ENCODE measurements at places on chromosomes 3 and 15.

- DNase-seq: no peak
Observed at GRCh38 chr15:58552505-58553364, 120.9 kb downstream of the LIPC start.

DNA sequence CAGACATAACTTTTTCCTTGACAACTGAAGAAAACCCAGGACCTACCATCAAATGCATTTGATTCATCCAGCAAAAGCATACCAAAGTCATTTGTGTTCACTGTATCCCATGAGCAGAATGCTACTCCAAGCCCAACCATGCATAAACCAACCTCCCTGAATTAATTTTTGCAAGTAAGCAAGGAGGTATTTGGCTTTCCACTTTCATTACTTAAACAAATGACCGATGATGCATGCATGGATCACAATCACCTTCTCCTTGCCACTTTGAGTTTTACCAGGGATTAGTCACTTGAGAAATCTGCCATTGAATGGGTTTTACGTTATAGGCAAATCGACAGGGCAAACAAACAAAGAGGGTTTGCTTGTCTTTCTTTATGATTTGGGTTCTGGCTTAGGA is 214.8 kb downstream of the FMN1 start:
- DNase-seq: no peak

- DNase-seq: peak; percentile 49
Observed at GRCh38 chr3:52277071-52277964, 1.1 kb downstream of the WDR82 start.

DNA sequence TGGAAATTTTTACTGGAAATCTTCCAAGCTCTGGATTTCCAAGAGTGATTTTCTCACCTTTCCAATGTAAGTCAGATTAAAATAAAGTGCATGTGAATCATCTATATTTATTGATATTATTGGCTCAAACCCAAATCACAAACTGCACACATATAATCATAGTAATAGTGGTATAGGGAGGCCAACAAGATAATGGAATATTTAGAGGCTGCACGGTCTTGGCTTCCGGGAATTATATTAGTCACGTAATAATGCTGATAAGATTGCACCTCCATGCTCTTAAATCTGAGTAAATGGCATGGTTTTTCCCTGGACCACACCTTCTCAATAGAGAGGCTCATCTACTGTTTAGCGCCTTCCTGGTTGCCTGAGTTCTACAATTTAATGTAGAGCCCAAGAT is 567.1 kb upstream of the NR2F2 start:
- DNase-seq: no peak

GRCh38 chr3:112469671-112470070 is 29.6 kb downstream of the BTLA start:
- DNase-seq: no peak

GRCh38 chr3:32596909-32597369 is 26.3 kb upstream of the DYNC1LI1 start:
- DNase-seq: no peak

- DNase-seq: no peak
Observed at GRCh38 chr3:62554264-62554799, 181.0 kb upstream of the FEZF2 start.

DNA sequence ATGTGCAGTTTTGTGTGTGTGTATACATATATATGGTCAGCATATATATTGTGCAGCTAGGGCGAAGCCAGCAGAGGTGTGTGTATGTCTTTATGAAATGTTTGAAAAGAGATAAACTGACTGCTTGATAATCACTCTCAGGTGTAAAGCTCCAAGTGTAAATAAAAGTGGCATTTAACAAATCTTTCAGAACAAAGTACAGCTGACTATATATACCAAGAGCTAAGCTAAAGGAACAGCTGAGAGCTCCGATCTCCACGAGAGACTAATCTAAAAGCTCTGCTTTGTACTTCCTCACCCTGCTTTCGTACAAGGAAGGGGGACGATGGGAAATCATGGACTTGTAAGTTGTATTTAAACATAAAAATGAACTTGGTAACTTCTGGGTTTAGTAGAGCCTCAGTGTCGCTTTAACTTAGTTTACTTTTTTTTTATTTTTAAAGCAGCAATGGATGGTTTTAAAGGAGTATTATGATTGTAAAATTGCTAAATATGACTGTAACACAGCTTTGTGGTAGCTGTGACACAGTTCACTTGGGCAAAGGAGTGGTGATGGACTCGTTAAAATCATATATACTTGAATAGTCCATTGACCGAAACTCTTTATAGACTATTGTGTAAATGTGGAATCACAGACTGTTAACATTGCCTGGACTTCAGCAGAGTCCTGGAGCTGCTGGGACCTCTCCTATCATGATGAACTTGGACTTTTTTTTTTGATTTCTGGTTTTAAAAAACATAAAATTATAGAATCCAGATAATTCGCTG is 11.4 kb upstream of the ITPKA start:
- no peak for DNase-seq

DNA sequence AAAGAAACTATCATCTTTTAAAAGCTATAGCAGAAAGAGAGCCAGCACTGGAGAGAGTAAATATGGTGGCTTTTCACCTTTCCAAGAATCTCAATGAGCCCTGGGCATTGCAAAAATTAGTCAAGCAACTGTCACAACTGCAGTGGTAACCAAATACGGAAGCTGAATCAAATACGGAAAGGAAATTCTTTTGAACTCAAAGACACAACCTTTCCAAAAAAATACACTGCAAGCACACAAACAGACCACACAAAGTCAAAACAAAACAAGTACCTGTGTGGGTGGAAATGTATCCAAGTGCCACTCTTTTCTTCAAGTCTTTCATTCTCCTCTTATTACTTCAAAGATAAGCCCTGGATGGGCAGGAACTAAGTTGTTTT is 17.6 kb downstream of the VGLL4 start:
- no peak for DNase-seq

GRCh38 chr15:99197856-99198255 is 51.5 kb downstream of the TTC23 start:
- DNase-seq: no peak

DNA sequence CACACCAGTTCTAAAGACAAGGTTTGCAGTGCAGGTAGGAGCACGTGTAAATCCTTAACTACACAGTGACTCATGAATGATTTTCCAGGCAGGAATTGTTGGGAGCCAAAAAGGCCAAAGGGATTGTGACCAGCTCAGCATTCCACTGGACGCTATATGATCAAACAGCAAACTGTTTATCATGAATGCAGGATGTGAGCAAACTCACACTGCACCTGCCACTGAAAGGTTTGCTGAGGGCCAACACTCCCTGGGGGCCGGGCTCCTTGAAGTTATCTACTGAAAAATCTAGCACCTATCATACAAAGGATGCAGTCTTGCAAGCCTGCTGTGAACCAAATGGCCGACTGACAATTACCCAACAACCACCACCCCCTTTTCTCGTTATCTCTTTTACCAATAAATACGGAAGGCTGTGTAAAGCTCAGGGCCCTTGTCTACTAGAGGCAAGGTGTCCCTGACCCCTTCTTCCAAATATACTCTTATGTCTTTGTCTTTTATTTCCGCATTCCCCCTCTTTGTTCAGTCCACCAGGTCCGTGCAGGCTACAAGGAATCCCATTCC is 11.5 kb upstream of the DNASE1L3 start:
- no peak for DNase-seq

Data from SK-N-DZ (cell line).